ENCODE measurements at places on chromosomes 7 and 10.

DNA sequence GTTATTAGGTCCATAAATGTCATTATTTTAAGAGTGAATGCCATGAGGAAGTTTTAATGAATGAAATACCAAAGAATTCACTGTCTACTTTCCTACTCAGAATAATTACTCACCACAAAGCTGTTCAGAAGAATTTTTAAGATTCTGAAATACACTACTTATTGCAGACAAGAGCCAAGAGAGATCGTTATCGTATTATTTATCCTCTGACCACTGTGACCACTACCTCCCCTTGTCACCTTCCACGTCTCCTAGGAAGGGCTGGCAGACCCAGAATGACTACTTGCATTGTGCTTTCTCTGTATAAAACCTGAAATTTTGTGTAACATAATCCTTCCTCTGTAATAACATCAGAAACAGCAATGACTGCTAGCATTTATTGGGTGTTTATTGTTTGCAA is 81.9 kb downstream of the ABCB5 start:
- DNase-seq, result no peak

- no peak for DNase-seq
These were observed 36.7 kb downstream of the BAIAP2L1 start for GRCh38 chr7:98364220-98364619.

DNA sequence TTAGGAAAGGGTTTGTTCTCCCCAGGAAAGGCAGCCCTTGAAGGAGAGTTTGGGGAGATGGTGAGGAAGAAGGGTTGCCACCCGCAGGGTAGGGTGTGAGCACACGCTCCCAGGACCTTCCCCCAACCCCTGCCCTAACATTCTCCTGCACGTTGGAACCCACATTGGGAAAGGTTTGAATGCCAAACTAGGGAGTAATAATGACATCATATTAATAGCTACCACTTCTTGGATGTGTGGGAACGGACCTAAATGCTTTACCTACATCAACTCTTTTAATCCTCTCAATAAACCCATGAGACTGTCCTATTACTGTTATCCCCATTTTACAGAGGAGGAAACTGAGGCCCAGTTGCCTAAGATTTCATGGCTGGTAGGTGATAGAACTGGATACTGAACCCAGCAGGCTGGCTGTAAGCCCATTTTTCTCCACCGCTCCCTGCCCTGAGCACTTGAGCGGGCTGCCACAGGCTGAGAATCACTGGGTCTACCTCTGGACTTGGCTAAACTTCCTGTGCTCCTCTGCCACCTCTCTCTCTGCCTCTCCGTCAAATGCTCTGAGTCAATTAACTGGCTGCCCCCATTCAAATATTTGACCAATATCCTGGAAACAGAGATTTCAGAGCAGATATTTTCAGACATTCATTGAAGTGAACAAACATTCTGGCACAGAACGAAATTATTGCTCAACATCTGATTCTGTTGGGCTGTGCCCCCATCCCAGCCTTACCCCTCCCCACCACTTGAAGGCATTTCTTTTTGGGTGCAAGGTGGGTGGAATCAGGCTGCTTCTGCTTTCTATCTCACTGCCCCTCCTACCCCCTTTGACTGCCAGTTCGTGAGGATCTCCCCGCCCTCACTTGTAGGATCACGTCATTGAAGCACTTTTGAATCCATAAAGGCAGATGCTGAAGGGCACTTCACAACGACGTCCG is 129.7 kb downstream of the C10orf105 start:
- no peak for DNase-seq

DNA sequence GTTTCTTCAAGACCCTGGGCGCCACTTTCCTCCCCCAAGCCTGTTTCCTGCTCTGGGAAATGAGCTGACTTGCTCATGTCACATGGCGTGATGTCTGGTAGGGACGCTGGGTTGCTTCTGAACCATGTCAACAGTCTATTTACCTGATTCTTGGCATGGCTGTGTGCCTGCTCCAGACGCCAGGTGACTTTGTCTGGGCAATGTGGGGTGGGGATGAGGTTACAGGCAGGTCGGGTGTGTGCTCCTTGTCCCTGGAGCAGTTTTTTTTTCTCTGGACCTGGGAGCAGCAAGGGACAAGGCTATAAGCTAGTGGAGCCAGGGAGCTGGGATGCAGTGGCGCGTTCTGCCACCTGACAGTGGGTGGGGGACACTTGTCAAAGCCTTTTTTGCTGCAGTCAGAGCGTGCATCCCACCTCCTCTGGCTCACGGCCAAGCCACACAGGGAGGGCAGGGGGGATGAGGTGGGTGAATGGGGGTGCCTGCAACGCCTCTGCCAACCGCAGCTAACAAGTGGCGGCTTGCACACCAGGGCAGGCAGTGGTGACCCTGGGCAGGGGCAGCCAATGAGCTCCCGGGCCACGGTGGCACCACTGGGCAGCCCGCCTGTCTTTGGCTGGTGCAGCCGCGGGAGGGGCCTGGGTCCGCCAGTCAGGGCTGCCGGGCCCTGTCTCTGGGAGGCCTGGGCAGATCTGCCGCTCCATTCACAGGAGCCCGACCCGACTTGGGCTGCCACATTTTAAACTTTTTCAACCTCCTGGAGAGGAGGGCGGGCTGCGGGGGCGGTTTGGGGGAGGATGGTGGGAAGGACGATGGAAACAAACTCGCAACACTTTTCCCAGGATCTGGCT is 22.9 kb downstream of the DNAJB12 start:
- DNase-seq, result peak; percentile 82
